GM03348 (cell line): ENCODE measurements at places on chromosomes 7 and 10.

GRCh38 chr10:85864173-85864549 is 502.4 kb downstream of the GRID1 start:
- no peak for DNase-seq

DNA sequence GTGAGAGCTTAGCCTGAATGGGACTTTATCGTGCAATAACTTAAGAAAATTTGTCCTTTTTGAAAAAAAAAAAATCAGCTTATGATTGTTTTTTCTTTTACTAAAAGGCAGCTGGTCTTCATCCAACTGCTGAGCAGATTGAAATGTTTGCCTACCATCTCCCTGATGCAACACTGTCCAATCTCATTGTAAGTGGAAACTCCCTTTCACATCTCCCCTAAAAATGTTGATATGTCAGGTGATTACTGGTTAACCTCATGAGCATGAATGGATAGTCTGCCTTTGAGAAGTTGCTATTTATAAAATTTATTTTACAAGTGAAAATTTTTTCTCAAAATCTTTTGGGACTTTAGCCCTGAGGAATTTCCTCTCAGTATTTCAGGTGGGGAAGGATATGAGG is 17.8 kb upstream of the HKDC1 start:
- peak; percentile 54 for DNase-seq

- no peak for DNase-seq
Measured at GRCh38 chr7:145875267-145875666, 241.3 kb upstream of the CNTNAP2 start.

DNA sequence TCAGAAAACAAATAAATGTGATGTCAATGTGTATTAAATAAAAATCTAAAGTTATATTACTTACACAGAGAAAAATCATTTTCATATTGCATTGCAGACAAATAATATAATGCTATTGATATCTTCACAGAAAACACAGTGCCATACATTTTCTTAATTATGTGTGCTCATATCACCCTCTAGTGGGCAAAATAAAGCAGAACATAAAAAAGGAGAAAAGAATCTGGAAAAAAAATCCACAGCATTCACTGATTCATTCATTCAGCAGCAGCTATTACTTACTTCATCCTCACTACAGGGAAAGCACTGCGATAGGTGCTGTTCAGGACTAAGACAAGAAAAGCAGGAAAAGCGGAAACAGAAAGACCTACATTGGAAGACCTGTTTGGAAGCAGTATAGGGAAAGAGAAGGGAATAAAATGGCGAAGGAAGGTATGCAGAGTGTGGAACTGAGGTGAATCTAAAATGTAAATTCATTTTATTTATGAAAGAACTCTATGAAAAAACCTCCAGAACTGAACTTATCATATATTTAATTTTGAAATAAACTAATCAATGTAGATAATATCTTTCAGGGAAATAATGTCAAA is 73.2 kb downstream of the POT1 start:
- DNase-seq, result peak; percentile 33

- DNase-seq, result peak; percentile 29
Measured at GRCh38 chr10:73968098-73968521, 29.8 kb upstream of the VCL start.

- DNase-seq, result no peak
Measured at GRCh38 chr10:33101392-33101787, 143.4 kb upstream of the ITGB1 start.

GRCh38 chr10:130737186-130737585 is 574.3 kb downstream of the TCERG1L start:
- DNase-seq, result no peak

DNA sequence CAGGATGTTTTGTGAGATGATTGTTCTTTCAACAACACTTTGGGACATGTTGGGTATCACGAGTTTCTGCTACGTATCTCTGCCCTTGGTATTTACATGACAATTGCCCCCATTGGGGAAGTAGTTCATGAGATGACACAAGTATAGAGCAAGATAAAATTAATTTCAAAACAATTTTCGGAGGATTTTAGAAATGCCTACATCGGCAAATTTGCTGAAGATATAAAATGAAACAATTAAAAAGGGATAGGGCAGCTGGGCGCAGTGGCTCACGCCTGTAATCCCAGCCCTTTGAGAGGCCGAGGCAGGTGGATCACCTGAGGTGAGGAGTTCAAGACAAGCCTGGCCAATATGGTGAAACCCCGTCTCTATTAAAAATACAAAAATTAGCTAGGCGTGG is 371.7 kb downstream of the INHBA start:
- DNase-seq, result no peak

GRCh38 chr10:61891906-61892585 is 9.5 kb upstream of the ARID5B start:
- DNase-seq, result no peak

GRCh38 chr7:93757426-93757825 is 133.1 kb downstream of the TFPI2 start:
- DNase-seq, result no peak

GRCh38 chr10:33817605-33818004 is 483.1 kb upstream of the NRP1 start:
- DNase-seq, result no peak

GRCh38 chr10:15476337-15476736 is 105.2 kb upstream of the FAM171A1 start:
- DNase-seq, result no peak

DNA sequence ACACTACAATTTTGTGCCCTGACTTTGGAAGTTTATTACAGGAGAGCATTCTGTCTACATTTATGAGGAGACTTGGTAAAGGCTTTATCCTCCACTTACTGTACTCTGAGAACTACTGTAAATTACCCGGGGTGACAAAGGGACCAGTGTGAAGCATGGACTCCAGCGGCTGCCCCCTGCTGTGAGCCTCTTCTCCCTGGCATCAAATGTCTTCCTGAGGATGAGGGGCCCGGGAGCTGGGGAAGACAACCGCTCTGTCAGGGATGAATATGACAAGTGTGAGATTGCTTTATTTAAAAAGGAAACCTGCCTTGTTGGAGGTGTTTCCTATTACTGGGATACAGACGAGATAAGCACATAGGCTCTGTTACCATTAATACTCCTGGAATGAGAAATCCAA is 714.8 kb downstream of the CCSER2 start:
- DNase-seq, result no peak

GRCh38 chr10:2650328-2650727 is 417.0 kb upstream of the PFKP start:
- no peak for DNase-seq

DNA sequence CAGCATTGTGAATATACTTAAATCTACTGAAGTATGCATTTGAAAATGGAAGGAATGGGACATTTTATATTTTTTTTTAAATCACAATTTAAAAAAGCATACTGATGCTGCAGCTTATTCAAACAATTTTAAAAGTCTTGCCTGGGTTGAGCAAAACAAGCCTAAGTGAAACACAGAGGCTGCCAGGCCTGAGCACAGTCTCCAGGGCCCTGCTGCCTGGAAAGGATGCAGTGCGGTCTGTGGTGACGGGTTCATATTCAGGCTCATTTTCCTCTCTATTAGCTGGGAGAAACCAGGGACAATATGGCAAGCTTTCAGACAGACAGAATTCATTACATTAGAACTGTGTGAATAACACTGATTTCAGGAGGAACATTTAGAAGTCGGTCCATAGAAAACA is 251.9 kb downstream of the COBL start:
- no peak for DNase-seq

- no peak for DNase-seq
Measured at GRCh38 chr10:133180192-133180964, 20.4 kb downstream of the KNDC1 start.

GRCh38 chr10:77552252-77552651 is 85.4 kb downstream of the KCNMA1 start:
- no peak for DNase-seq

DNA sequence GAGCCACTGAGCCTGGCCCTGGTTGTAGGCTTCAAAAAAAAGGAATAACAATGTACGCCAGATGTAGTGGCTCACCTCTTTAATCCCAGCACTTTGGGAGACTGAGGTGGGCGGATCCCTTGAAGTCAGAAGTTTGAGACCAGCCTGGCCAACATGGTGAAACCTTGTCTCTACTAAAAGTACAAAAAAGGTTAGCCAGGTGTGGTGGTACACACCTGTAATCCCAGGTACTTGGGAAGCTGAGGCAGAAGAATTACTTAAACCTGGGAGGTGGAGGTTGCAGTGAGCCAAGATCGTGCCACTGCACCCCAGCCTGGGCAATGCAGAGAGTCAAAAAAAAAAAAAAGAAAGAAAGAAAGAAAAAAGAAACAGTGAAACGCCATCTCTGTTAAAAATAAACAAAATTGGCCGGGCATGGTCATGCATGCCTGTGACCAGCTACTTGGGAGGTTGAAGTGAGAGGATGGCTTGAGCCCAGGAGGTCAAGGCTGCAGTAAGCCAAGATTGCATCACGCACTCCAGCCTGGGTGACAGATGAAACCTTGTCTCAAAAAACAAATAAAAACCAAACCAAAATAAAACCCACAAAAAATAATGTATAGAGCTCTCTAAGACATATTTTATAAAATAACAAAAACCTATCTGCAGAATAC is 4.7 kb upstream of the KLHDC10 start:
- no peak for DNase-seq

- DNase-seq, result no peak
Measured at GRCh38 chr10:58570979-58571378, 58.3 kb downstream of the BICC1 start.

GRCh38 chr10:15144788-15145187 is 23.7 kb downstream of the NMT2 start:
- no peak for DNase-seq

GRCh38 chr10:598415-599170 is 90.9 kb downstream of the DIP2C start:
- DNase-seq, result peak; percentile 96

DNA sequence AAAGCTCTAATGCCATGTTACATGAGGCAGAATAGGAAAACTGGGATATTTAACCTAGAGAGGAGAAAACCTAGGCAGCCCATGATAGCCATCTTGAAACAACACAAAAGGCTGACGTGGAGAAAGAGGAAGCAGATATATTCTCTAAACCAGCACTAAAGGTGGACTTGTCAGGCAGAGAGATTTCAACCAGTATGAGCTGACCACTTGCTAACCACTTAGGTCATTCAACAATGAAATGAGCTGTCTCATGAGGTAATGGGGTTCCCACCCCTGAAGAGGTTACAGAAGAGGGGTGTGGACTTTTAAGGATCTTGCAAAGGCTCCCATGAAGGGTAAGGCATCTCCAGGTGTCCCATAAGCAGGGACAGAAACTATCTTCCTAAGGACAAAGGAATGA is 26.8 kb upstream of the EGR2 start:
- no peak for DNase-seq

GRCh38 chr7:107161415-107161814 is 7.4 kb upstream of the HBP1 start:
- no peak for DNase-seq

DNA sequence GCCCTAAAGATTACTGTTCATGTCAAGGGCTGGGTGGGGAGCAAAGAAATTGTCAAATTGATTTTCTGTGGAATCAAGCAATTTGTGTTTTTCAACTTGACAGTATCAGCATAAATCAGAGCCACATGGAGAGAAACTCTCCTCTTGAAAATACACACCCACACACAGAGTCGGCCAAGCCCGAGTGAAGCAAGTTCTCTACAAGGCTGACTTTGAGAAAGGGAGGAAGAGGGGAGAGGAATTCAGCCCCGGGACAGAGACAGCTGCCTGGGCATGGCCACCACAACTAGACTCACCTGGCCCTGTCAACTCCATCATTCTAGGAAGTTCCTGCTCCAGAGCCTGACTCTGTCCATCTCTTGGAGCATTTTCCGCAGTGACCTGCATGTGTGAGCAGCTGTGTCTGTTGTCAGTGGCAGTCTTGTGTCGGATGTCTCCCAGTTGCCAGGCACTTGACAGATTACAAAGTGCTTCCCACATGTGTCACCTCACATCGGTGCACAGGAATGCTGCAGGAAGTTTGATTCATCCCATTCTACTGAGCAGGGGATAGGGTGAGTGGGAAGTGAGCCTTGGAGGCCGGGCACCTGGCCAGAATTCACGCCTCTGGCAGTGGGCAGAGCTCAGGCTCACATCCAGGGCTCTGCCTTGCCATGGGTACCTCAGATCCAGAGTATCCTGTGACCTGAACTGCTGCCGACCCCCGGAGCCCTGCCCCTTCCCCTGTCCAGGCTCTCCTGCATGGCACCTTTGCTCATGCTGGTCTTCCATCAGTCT is 37.9 kb downstream of the ADAM12 start:
- peak; percentile 82 for DNase-seq

DNA sequence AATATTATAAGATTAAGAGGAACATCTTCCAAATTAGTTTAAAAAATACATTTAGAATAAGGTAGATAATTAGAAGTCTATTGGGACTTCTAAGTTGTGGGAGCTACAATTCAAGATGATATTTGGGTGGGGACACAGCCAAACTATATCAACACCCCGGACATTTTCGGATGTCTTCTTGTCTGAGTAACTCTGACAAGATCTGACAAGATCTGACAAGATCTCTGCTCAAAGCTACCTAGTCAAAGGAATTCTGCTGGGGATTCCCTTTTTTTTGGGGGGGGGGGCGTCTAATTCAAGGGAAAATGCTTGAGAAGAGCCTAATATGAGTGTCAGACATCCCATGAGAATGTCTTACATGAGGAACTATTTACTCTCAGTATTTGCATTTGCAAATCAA is 5.2 kb upstream of the AGMO start:
- DNase-seq, result no peak

DNA sequence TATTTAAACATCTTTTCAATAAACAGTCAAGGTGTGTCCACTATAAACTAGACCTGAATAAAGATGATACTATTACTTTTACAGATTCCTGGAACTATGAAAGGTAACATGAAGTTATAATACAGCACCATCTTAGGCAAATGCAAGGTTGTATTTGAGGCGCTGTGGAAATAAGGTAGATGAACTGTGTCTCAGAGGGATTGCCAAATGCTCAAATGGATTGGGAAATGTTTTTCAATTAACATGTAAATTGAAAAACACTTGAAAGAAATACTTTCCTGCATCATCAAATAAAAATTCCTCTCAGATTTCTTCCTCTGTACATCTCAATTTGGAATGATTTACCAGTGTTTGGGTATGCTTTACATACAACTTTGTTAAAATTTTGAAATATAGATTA is 139.4 kb downstream of the DKK1 start:
- DNase-seq, result no peak

DNA sequence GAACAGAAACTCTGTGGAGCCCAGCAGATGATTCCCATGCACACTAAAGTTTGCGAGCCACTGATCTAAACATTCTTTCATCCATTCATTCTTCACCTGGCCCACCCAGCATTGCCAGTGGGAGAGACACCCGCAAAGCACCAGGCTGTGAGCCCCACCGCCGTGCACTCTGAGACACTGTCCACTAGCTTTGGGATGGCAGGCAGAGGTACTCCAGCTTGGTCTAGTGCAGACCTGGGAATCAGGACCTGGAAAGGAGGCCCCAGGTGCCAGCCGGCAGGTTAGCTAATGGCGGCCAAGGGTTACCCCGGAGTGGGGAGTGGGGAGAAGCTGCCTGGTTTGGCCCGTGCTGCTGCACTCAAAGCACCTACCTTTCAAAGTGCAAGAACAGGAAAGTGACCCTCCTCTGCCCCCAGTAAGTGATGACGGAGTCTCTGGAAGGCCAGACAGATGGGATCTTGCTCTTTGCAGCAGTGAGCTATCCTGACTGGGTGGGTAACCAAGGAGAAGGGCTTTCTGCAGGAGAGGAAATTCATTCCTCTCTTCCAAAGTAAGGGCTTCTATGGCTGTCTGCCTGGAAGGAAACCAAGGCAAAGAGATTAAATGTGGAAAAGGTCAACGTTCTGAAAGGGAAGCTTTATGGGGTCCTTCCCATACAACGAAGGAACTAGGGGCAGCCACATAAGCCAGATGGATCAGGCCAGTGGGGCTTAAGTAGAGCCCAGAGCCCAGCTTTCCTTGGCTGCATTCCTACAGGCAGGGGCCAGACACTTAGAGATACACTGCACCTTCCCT is 74.2 kb upstream of the LRRC4 start:
- no peak for DNase-seq
